Astrocyte of the cerebellum (primary cell): ENCODE measurements at places on chromosomes 6 and 20.

DNA sequence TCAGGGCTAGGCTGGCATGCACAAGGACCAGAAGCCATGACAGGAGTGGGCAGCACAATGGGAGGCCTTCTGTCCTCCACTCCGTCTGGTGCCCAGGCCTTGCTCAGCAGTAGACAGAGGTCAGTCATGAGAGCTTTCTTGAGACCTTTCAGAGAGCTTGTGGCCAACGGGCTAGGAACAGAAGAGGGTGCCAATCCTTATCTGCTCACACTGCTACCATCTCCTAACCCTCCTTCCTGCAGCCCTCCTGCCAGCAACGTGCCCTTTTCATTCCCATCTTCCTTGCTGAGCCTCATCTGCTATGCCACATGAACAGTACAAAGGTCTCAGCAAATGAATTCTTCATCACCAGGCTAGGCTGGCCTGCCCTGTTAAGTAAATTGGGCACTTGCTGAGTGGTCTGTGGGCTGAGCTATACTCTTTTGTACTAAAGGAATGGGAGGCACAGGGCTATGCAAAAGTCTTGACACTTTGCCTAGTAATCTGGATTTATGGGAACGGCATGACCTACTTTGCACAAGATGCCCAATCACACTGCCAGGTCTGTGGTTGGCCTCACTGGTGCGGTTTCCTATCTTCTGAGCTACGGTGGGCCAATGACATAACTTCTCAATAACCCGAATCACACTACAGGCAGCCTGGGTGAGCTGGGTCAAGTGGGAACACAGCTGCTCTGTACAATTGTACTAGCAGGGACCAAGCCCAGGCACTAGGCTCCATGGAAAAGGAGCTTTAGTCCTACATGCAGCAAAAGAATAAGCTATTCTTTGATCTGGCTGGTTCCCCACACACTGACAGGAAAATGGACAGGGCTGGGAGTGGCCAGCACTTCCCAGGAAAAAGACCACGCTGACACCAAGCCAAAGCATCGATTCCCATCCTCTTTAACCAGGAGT is 47.8 kb downstream of the ELOVL5 start:
- DNase-seq: peak; percentile 49

DNA sequence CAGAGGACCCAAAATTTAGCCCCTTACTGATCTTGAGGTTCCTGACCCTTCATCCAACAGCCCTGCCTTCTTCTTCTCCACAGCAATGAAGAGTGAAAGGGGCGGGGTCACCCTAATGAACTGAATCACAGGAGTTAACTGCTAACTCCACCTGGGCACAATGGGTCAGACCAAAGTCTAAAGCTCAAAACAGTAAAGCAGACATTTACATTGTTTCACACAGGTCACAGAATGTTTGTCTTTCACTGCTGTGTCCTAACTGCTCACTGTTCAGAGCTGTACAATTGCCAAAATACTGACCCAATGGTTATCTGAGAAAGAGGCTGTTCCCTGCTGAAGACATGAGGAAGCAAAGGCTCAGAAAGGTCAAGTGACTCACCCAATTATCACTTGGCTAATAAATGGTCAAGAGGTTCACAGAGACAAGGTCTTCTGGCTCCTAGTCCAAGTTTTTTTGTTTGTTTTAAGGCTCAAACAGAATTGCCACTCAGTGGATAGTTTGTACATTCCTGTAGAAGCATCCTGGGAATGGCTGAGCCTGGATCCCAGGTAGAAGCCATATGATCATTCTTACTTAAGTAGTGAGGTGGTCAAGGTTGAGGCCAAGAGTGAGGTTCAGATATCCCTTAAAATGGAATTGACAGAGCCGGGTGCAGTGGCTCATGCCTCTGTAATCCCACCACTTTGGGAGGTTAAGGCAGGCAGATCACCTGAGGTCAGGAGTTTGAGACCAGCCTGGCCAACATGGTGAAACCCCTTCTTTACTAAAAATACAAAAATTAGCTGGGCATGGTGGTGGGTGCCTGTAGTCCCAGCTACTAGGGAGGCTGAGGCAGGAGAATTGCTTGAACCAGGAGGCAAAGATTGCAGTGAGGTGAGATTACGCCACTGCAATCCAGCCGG is 35.1 kb upstream of the FAM83C start:
- DNase-seq: no peak

DNA sequence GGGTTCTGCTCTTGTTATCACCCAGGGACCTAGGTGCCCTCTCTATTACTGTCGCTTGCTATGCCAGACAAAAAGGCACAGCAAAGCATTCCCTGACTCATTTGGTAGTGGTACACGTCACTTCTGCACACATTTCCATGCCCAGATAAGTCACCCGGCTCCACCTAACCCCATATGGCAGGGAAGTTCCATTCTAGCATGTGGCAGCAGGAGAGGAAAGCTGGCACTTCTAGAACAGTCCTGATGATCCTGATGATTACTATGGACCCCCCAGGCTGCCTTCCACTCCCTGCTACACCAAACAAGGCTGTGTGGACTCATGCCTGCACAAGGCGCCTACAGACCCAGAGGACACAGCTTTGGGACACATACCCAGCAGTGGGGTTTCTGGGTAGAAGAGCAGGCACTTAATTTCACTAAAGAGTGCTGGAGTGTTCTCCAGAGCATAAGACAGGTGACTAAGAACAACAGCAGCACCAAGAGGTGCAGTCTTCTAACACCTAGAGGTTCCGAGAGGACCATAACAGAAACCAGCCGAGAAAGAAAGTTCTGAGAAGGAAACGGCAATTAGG is 53.5 kb upstream of the NELFCD start:
- DNase-seq: no peak

- no peak for DNase-seq
These were observed 758.3 kb upstream of the DEFB115 start for GRCh38 chr20:30499123-30499522.

DNA sequence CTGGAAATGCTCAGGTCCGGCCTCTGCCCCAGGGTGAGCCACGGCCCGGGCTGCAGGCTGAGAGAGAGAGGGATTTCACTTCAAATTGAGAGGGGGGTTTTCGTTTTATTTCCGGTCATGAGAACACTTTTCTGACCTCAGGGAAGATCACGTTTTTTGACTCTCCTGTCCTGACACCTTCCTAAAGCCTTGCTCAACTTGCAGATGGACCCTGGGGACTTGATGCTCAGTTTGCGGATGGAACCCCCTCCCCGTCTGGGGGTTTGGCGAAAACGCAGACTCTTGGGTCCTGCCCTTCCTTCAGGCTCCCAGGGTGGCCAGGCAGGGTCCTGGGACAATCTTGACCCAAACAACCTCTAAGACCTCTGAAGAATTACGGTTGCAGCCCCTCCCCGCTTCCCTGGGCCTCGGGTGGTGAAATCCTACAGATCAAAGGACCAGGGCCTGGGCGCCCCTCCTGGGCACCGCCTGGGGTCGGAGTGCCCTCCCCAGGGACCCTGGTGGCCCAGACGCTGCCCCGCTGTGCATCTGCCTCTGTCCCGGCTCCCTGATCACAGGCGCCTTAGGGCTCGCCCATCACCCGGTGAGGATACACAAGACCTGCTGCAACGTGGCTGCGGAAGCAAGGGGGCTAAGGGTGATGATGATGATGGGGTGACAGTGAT is 148.2 kb downstream of the ERMARD start:
- no peak for DNase-seq

DNA sequence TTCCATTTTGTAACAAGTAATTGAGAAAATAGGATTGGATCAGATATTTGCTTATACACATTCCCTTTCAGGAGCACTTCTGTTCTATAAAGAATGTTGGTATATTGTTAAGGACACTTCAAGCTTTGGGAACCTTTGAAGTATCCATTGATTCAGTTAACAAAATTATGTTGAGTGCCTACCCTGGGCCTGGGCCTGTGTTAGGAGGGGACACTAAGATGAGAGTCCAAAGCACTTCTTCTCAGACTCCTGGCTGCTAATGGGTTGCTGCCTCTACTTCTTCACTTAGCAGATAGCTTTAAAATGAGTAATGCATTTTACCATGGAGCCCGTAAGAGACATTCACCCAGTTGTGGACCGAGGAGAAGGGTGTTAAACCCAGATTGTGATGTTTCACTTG is 40.3 kb downstream of the PTPN1 start:
- no peak for DNase-seq

GRCh38 chr20:33826270-33826897 is 15.2 kb downstream of the CHMP4B start:
- DNase-seq: no peak

GRCh38 chr20:51416532-51417249 is 125.8 kb downstream of the NFATC2 start:
- no peak for DNase-seq

GRCh38 chr6:25414755-25415154 is 135.6 kb downstream of the CARMIL1 start:
- DNase-seq: no peak

DNA sequence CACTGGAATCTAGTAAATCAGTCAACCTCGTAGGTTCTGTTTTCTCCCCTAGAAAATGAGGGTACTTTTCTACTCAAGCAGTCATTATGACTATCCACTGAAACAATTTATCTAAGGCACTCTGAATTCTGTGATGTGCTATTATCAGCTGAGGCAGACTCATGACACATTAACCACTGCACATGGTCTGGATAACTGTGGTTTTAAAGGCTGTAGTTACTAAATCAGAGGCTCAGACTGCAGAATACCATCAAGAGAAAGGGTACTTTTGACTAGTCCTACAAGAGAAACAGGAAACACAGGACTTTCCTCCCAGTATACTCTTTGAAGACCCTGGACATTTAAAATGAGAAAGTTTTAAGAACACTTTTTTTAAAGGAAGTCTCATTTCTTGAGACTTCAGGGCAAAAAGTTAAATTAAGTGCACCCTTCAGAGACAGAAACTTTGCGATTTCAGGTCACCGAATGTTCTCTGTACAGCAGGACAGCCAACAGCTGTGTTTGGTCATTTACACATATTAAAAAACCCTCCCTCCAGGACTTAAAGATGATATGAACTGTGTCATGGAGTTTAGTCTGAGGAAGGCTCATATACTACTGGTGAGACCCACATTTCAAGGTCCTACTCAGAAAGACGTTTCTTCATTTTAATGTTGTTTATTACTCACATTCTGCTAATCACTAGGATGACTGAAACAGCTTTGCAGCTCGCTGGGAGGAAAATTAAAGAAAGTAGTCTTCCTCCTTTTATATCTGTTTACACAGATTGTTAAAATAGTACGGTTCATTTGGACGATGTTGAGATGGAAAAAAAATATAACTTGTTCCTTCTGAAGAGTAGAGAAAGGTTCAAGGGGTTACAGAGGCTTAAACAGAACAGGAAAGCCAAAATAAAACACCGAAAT is 19.9 kb downstream of the ATXN1 start:
- peak; percentile 94 for DNase-seq

DNA sequence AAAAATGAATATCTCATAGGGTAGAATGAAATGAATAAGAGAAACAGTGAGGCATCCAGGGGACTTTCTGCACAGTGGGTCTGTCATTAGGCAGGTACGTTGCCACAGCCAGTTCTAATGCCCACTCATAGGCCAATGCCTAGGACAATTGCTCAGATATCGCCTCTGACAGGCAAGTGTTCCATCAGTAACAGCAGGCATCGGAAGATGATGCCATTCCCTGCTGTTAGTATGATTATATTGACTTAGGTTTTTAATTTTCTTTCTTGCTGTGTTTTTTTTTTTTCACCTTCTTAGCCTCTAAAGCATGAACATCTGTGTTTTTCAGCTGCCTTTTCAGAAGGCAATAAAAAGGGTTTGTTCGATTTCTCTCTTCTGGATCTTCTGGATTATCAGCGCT is 90.7 kb downstream of the PRL start:
- no peak for DNase-seq

DNA sequence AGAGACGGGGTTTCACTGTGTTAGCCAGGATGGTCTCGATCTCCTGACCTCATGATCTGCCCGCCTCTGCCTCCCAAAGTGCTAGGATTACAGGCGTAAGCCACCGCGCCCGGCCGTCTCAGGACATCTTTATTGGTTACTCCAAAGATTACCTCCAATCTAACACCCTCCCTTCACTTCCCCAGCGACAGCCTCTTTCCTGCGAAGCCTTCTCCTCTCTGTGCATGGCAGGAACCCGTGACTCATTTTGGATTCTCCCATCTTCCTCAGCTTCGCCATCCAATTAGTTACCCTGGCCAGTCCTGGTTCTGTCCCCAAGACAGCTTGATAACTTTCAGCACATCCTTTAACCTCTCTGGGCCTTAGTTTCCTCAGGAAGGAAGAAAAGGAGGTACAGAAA is 51.3 kb upstream of the TOX2 start:
- DNase-seq: no peak

DNA sequence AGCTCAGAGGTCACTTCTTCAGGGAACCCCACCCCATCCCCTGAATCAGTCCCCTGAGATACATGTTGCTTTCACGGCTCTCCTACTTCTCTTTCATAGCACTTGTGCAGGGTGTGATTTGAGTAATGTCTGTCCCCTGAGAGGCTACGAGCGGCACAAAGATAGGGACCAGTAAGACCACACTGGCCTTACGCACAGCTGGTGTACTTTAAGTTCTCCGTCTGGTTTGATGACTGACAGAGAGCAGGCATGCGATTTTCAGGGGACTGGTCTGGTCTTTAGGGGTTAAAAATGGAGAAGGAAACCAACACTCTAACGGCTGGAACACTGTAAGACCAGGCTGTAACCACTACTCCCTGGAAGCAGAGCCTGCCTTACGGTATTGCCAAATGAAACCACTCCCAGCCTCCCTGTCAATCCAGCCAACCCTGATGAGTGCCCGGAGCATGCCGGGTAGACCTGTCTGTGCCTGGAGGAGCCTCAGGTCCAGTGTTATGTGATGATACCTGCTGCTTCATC is 47.1 kb downstream of the ELMO2 start:
- DNase-seq: no peak

DNA sequence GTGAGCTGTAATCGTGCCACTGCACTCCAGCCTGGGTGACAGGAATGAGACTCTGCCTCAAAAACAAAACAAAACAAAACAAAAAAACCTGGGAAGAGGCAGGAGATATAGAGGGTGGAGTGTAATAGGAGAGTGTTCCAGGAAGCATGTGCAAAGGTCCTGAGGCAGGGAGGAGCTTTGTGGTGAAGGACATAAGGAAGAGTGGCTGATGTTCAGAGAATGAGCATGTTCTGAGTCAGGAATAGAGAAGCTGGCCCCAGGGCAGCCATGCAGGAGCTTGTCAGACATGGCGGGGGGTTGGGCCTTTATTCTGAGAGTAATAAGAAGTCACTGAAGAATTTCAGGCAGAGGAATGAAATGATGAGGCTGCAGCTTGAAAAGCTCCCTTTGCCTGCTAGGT is 337.0 kb downstream of the CDH26 start:
- DNase-seq: no peak

GRCh38 chr6:125688138-125688537 is 61.3 kb upstream of the HEY2 start:
- no peak for DNase-seq

- DNase-seq: no peak
These were observed 113.6 kb upstream of the SLC22A16 start for GRCh38 chr6:110589865-110590513.

- DNase-seq: no peak
These were observed 34.0 kb downstream of the RSPO4 start for GRCh38 chr20:967796-968742.
